Substantia nigra (tissue), 51 donors: ENCODE measurements at places on chromosomes 16 and 17.

DNA sequence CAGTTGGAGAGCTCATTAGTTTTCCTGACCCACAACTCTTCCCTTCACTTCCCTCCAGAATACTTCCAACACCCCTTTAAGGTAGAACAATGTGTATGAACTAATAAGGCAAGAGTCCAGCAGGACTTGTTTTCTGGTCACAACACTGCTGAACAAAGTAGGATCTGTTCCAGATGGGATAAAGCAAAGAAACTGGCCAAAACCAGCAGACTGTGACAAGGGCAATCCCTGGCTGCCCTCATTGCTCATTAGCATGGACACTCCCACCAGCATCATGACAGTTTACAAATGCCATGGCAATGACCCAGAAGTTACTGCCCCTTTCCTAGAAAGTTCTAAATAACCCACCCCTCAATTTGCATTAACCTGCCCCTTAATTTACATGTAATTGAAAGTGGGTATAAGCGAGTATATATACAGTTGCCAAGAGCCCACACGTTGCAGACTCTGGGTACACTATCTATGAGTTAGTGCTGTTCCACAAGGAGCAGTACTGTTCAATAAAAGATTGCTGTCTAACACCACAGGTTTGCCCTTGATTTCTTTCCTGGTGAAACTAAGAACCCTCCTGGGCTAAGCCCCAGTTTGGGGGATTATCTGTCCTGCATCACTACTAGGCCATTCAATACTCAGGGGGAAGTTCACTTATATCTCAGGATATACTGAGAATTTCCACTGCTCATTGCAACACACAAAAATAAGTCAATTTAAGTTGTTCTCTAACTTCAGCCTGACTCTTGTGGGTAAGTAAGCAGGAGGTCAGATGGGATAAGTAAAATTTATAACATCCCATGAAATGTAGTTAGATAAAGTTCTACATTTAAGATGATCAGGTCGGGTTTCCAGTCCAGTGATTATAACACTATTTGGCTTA, 82.3 kb downstream of the SSH2 start:
- no peak for DNase-seq

DNA sequence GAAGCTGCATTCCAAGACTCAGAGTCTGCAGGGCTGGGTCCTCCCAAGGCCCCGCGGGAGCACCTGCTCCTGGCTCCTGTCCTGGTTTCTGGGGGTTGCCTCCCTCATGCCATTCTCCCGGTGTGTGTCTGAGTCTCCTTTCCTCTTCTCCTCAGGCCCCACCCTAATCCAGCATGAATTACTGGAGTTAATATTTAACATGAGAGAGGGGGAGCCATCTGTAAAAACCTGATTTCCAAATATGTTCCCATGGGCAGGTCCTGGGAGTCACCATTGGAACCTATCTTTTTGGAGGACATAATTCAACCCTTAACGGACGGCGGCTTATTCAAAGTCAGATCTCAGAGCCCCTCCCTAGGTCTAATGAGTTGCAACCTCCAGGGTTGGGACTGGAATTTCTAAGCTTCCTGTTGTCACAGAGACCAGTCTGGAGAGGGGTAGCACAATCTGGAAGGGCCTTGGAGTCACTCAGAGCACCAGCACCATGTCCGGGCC, 5.4 kb downstream of the C17orf99 start:
- DNase-seq = no peak

DNA sequence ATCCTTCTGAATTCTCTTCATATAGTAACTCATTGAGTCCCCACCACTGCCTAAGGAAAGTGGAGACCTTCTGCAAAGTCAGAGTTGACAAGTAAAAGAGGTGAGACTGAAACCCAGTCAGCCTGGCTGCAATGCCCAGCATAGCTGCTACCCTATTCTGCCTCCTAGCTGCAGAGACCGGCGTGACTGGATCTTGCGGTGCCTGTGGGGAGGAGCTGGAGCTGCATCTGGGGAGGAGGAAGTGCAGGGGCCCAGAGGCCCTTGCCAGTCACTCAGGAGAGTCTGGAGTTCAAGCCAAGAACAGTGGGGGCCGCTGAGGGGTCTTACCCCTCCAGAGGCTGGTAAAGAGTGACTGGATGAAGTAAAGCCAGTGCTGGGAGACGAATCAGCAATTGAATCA, 35.0 kb upstream of the ZNF423 start:
- no peak for DNase-seq

- DNase-seq = no peak
Measured at GRCh38 chr16:27322858-27323780, 9.3 kb downstream of the IL4R start.

GRCh38 chr16:28925386-28926228, 569 bp upstream of the RABEP2 start:
- peak; percentile 52 for DNase-seq

GRCh38 chr16:87674419-87674818, 72.1 kb downstream of the JPH3 start:
- DNase-seq = no peak

GRCh38 chr17:21198411-21198810, 15.6 kb downstream of the TMEM11 start:
- DNase-seq = no peak

DNA sequence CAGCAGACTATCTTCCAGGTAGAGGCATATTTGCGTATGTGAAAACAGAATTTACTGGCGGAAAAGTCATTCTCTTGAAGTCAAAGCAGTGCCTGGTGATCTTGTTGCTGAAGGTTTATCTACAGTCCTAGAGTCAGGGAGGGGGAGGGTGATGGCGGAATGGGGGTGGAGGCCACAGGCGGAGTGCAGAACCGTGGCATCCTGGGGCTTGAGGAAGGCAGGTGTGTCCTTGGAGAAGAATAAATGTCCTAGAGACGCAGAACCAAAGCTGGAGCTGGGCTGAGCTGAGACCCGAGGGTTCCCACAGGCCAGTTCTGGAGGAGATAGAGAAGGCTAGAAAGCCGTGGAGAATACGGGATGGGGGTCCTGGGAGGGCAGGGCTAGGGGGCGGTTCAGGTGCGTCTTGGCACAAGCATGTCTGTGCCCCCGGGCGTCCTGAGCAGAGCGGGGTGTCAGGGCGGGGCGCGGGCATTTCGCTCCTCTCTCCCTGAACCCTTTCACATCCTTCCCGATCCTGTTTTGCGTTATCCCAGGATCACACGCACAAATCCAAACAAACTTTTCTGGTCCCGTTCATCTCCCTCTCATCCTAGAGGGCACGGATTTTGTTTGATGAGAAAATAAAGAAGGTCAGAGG, 76.9 kb upstream of the CREBBP start:
- no peak for DNase-seq

DNA sequence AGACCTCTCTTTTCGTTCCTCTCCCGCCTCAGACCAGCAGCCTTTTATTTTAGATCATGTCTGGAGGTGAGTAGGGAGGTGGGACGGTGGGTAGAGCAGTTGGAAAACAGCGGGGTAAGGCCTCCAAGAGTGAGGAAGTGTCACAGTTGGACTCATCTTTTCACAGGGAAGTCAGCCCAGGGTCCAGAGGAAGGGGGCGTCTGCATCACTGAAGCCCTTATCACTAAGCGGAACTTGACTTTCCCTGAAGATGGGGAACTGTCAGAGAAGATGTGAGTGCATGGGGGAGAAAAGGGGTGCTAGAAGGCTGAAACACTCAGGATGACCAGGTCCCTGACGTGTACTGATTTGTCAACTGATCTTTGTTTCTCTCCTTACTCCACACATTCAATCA, 461 bp downstream of the LRRC46 start:
- no peak for DNase-seq

DNA sequence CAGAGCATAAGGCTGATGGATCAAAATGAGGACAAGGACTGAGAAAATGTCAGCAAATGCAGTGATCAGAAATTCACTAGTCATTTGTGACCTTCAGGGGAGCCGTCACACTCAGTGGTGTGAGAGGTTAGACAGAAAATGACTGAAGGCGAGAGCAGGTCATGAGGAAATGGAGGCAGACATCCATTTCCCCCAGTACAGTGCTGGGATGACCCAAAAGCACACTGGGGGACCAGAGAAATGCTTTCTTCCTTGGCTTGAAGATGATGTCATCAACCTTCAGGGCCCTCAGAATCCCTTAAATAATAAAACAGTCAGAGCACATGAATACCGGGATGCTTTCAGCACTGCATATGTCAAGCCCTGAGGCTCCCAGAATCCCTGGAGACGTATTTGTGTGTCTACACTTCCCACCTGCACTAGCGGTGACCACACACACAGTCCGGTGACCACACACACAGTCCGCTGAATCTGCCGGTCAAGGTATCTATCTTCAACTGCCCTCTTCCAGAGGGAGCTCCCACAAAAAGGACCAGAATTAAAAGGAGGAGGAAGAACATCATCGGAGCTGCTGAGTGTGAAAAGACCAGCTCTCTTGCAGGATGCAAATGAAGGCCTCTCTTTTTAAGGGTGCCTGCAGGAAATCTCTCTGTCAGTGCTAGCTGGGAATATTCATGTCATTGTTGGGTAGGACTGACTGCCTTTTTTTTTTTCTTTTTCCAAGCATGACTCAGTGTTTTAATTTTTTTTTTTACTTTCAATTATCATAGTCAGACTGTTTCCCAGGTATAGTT, 8.2 kb downstream of the UBE2O start:
- DNase-seq = no peak

DNA sequence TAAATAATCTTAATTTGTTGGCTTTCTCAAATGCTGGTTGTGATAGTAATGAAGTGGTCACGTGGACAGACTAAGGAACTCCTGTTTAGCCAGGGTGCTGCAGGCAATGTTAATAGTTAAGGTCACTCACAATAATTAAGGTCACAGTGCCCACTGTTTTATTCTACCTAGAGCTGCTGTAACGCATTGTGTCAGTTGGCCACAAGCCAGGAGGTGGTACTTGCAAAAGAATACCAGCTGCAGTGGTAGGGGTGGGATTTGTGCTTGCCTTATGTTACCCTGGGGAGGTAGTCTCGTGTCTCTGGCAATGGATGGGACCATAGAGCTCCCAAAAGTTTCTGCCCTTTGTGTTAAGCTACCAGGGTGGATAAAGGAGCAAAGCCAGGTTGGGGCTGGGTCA, 969.1 kb upstream of the CDH8 start:
- DNase-seq = no peak

DNA sequence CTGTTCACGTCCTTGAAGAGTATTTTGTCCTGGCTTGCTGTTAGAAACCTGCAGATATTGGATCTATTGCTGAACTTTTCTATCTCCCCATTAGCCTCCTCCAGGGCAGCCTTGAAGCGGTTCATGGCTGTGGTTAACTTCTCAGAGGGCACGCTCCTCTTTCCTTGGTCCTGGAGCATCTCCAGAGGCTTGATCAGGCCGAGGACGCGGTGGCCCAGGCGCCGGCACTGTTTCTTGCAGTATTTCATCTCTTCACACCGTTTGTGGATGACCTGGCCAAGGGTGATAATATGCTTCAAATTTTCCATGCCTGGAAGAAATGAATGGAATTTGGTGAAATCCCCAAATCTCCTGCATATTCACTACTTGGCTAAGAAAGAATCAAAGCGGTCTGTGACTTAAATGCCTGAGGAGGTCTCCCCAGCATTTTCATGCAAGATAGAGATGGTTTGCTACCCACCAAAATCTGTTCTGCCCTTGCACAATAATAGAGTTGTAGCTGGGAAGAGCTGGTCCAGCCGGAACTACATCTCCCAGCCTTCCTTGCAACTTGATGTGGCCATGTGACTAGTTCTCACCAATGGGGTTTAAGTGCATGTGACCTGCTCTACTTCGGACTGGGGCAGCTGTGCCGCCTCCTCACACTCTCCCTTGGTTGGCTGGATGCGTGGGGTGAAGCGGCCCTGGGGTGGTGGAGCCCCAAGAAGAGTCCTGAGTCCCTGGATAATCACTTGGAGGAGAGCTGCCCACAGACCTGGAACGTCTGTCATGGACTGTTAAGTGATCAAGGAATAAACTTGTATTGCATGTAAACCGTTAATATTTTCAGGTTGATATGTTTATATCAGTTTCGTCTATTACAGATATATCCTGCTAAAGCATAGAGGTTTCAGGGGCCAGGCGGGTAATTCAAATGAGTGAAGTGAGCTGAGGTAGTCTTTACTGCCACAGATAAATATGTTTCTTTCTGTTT, 4.9 kb downstream of the MLKL start:
- DNase-seq = peak; percentile 84

DNA sequence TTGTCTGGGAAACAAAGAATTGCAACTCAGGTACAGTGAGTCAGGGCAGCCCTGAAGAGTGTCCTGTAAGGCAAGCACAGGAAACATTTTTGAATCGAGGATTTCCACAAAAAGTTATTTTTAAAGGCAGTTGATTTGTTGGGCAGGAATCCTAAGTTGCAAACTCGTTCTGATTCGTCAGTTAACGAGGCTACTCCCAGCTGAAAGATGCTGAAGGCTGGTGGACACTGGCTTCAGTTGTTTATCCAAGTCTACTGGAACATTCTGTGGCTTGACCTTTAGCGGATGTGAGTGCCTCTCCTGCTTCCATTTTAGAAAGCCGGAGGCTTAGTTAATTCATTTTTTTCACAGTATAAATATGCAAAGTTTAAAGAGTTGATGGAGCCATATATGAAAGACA, 84.2 kb downstream of the KCNJ12 start:
- no peak for DNase-seq

DNA sequence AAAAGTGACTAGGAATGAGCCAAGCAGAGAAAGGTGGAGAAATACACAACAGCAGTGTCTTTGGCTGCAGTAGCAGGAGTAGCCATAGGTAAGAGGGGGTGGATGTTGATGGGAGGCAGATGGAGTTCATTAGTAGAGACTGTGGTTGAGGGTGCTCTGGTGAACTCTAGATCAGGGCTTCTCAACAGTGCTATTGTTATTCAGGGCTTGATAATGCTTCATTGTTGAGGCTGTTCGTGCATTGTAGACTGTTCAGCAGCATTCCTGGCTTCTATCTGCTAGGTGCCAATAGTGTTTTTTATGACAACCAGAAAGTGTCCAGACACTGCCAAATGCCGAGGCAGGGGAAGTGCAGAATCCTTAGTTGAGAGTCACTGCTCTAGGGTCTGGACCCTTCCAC, 3.6 kb downstream of the ALKBH5 start:
- DNase-seq = no peak

- DNase-seq = no peak
Measured at GRCh38 chr16:89829630-89830437, 1.6 kb downstream of the SPIRE2 start.

GRCh38 chr16:54812229-54812628, 118.4 kb upstream of the IRX5 start:
- no peak for DNase-seq

DNA sequence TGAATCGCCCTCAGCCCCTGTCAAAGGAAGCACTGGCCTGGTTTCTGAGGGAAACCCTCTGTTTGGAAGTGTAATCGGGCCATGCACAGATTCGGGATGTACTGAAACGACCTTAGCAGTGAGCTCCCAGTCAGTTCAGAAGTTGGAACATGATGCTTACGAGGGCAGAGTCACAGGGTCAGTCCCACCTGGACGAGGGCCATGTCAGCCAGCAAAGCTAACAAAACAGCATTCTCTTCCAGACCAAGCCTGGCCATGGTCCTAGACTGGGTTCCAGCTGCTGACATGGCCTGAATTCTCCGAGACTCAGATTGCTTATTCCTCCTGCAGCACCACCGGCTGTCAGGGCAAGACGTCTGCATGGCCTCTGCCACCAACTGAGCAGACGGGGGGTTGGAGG, 192.2 kb upstream of the WSCD1 start:
- DNase-seq = peak; percentile 84

- no peak for DNase-seq
Measured at GRCh38 chr17:5583426-5584382, 605 bp downstream of the NLRP1 start.

- no peak for DNase-seq
Measured at GRCh38 chr17:39926588-39927100, 757 bp downstream of the ORMDL3 start.
